T follicular helper cell (primary cell): ENCODE measurements at places on chromosomes 16 and 17.

DNA sequence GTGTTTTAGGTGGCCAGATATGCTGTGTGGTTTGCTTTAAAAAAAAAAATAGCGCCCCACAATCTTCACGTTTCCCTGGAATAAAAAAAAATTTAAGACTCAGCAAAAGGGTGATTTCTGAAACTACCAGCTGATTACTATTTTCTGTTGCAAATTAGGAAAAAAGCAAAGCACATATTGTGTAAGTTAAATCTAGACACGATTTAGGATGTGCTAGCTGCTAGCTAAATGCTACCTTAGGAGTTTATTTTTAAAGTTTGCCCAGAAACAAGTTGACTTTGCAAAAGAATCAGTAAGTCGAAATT is 944 bp upstream of the MARF1 start:
- no peak for DNase-seq

- DNase-seq, result no peak
Observed at GRCh38 chr17:45969726-45970125, 29.3 kb upstream of the STH start.

- no peak for DNase-seq
Observed at GRCh38 chr16:21301895-21302291, 23.8 kb upstream of the CRYM start.

GRCh38 chr17:56933151-56933745 is 19.4 kb upstream of the TRIM25 start:
- DNase-seq, result no peak

- no peak for DNase-seq
Observed at GRCh38 chr16:24543949-24544348, 4.6 kb downstream of the RBBP6 start.

DNA sequence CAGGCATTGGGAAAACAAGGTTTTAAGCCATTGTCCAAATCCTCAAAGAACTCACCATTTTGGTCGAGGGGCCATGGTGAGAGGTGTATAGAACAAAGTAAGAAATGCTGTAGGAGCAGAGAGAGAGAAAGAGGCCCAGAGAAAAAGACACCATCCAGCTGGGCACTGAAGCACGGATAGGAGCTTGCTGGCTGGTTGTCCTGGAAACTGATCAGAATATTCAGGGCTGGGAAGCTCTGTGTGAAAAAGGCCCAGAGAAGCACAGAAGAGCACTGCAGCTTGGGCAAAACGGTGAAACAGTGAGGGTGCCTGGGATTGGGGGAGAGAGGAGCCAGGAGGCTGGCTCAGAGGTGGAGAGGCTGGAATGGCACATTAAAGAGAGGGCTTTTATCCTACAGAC is 16.5 kb downstream of the HS3ST3B1 start:
- no peak for DNase-seq

GRCh38 chr17:39753514-39754160 is 15.9 kb downstream of the GRB7 start:
- DNase-seq, result peak; percentile 52

DNA sequence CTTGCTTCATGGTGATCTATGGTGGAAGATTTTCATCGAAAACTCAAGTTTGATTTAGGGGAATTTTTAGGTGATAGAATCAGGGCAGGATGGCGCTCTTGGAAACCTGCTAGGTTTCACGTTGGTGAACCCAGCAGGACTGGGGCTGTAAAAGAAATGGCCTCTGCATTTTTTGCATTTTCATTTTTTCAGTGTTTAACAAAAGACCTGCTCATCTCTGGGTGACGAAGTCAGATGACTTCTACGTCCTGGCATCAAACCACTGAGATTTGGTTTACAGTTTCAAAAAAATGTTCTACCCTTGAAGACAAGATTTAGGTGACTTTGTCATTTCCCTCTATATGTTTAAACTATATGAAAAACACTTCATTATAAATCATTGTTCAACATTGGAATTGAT is 1.9 kb downstream of the PGS1 start:
- DNase-seq, result no peak

DNA sequence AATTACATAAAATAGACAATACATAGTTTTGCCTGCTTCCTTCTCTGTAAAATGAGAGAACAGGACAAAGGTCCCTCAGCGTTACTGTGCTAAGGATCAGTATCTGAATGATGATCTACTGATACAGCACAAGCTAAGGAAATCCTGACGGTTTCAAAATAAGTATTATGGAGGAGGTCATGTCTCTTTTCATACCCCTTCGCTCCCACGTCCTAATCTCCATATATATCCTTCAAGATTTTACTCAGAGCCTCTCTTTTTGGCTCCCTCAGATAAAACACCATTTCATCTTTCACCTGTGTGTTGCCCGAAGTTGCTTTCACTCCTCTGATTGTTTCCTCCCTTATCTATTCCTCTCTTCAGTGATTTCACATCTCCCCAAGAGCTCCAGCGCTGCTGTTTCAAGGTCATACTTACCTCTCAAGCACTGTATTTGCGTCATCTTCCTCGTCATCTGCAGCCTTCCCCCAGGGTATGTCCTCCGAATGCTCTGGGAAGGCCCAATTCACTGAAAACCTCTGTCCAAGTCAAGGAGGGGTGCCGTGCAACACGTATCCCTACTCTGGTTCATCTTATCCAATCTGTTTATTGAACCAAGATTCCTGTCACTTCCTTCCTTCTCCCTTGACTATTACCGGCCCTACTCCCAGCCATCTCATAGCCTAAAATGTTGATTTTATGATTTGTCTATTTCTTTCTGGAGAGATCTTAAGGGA is 1.2 kb upstream of the BLTP2 start:
- DNase-seq, result no peak

DNA sequence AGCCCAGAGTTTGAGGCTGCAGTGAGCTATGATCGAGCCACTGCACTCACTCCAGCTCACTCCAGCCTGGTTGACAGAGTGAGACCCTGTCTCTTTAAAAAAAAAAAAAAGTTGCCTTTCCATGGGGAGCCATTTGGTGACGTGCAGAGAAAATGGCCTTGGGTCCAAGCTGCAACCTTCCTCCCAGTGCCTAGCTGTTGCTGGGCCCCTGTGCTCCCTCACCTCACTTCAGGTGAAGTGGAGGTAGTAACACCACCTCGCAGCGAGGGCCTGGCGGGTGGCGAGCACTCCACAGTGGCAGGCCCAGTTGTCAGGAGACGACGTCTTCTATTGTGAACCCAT is 17.4 kb downstream of the SYT17 start:
- DNase-seq, result no peak

- DNase-seq, result no peak
Observed at GRCh38 chr17:63337579-63337978, 108.5 kb downstream of the CYB561 start.
